MCF 10A (cell line): ENCODE measurements at places on chromosomes 12 and 14. TPM values are rescaled to one million over a fixed set of nuclear protein-coding genes. Genes with fewer than 3 reads are reported as not detected.

- no peak for DNase-seq
Observed at GRCh38 chr12:132413931-132414588, 75.9 kb upstream of the FBRSL1 start.

DNA sequence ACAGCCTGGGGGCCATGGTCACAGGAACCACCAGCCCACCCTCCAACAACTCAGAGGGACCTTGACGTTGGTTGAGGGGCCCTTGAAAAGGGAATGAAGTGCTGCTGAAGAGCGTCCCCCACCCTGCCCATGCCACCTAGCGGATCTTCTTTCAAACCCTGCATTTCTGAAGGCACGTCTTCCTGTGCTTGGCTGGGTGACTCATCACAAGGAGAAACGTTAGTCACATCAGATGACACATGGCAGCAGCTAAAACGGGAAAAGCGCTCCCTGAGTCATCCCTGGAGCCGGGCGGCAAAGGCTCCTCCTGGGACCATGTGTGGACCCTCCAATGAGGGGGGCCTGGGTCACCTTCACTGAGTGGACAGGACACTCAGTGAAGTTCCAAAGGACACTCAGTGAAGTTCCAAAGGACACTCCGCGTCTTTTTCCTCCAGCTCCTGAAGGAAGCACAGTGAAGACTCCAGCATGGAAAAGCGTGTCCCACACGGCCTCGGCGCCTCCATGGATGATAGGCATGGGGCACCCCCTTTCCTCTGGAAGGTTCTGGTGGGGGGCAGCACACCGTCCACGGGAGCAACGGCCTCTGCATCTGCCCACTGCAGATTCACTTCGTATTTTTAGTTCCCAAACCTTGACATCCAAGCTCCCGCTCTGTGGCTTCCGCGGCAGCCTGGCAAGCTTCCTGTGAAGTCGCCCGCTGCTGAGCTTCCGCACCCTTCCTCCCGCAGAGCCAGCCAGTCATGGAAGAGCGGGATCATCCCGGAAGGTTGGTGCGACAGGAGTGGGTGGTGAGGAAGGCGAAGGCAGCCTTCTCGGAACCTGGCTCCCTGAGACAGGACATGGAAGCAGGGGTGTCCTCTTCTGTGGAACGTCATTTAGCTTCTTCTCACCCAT is 383.4 kb downstream of the VRK1 start:
- peak; percentile 93 for DNase-seq

DNA sequence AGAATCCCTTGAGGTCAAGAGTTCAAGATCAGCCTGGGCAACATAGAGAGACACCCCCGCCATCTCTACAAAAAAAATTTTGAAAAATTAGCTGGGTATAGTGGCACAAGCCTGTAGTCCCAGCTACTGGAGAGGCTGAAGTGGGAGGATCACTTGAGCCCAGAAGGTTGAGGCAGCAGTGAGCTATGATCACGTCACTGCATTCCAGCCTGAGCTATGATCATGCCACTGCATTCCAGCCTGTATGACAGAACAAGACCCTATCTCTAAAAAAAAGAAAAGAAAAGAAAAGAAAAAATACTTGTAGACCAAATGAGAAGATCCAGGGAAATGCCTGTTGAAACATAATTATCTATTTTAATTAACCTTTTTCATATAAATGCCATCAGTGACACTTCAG is 93.8 kb upstream of the MDM1 start:
- no peak for DNase-seq

GRCh38 chr14:54489318-54489683 is 521 bp upstream of the GMFB start:
- no peak for DNase-seq

GRCh38 chr14:54676812-54677708 is 110.1 kb downstream of the SAMD4A start:
- DNase-seq: peak; percentile 92

DNA sequence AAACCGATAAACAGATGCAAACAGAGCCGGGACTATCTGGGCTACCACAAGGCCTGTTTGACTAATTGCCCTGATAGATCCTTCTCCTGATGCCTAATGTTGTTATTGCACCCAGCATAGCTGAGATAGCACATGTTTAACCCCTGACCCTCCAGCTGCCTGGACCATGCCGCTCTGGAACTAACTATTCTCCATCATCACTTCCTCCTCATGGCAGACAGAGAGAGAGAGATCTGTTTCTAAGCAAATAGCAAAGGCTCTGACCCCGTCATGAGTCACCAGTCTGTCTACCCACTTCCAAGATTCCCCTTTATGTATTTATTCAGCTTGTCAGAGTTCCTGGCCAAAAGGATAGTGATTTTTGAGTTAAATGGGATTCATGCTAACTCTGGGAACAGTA is 58.2 kb upstream of the FLRT2 start:
- peak; percentile 65 for DNase-seq

GRCh38 chr12:99454539-99455172 is 192.9 kb upstream of the GARIN6 start:
- no peak for DNase-seq

GRCh38 chr14:75422169-75422568 is 5.7 kb upstream of the JDP2 start:
- peak; percentile 68 for DNase-seq

DNA sequence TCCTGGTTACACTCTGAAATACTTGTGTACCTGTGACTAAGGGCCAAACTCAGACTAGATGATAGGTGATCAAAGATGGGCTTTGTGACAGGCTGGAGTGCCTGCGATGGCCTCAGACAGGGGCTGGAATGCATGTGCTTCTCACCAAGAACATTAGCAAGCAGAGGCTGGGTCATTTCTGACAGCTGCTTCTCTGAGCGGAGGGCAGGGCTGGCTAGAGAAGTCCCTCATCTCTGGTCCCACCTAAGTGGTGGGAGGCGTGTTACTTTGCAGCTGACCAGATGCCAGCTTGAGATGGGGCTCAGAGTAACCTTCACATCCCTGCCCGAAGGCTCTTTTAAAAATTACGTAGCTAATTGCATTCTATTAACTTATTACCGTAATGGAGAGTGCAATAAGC is 106.8 kb upstream of the RTL1 start:
- DNase-seq: no peak

ASPG gene
- 0.05 and 0.12 TPM in 2 replicates for total RNA-seq

CCDC184 gene
- not detected in 2 replicates for total RNA-seq

CLEC4A gene
- total RNA-seq: 0.79 and 1.3 TPM in 2 replicates

C12orf50 gene
- 0.29 TPM in 1 of 2 replicates, not detected in the other for total RNA-seq

GPR84 gene
- 0.17 TPM in 1 of 2 replicates, not detected in the other for total RNA-seq
